Hematopoietic multipotent progenitor cell treated with erythropoietin and hydrocortisone succinate and interleukin-3 and kit ligand, for 17 days (in vitro differentiated cells): ENCODE measurements at places on chromosomes 4 and X.

- DNase-seq, result no peak
These were observed 85.4 kb upstream of the GBA3 start for GRCh38 chr4:22607382-22607781.

GRCh38 chr4:37836838-37837440 lies 10.5 kb downstream of the PGM2 start:
- DNase-seq, result no peak

DNA sequence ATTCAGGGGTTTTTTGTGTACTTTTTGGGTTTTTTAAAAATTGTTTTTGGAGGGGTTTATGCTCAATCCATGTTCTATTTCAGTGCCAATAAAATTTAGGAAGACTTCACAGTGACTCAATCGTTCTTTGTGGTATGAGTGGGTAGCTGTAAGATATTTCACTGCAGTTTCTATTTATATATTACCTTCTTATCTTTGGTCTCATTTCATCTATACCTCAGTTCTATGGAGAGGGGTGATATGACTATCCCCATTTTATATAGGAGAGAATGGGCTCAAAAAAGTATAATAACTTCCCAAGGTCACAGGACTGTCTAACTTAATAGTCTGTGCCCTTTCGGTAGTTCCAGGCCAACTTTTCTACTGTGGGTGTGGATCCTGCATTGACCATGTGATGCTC lies 74.4 kb downstream of the MSN start:
- no peak for DNase-seq

DNA sequence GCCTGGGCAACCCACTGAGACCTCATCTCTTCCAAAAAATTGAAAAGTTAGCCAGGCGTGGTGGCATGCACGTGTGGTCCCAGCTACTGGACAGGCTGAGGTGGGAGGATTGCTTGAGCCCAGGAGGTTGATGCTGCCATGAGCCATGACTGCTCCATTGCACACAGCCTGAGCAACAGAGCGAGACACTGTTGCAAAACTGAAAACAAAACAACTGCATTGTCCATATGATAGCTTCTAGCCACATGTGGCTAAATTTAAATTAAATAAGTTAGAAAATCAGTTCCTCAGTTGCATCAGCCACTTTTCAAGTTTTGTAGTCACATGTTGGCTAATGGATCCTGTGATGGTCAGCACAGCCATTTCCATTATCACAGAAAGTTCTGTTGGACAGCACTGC lies 67.9 kb downstream of the GAB1 start:
- DNase-seq, result no peak

DNA sequence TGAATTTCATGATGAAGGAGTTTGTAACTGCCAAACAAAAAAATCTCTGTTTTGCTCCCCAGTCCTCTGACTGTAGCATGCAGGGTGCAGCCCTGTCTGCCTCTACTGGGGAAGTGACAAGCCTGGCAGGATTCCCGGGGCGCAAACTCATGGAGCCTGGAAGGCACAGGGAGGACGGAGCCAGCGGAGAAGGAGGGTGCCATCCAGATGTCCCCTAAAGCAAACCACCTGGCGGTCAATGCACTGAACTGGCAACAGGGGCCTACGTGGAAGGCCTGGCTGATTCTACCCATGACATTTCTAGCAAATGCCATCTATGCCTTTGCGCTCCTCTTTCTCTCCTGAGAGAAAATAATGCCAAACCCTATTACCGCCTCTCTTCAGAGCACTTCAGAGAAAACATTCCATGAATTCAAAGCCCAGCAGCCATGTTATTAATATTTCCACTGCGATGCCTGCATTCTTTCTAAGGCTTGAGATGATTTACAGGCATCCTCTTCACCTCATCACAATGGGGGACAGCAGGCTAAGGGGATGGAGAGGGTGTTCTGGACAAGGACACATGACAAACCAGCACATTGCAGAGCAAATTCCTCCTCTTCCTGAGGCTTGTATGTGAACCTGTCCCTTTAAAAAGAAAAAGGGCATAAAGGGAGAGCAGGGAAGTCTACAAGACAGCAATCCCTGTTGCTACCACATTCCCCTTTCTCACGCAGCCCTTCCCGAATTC lies 329.3 kb upstream of the NOCT start:
- DNase-seq, result no peak

DNA sequence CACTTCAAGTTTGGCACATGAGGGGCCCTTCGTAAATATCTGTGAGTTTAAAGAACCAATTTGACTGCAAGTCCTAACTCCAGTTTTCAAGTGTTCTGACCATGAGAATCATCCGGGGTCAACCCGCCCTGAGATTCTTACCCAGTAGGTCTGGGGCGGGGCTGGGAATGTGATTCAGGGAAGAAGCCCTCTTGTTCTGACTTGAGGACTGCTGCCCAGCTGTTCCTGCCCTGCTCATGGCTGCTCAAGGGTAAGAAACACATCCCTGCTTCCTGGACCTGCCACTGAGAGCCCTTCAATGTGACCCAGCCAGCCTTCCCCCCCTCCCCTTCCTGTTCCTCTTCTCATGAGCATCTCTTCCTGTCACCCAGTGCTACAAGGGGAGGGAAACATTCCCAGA lies 92.7 kb upstream of the PGRMC2 start:
- no peak for DNase-seq
